AG08396 (cell line): ENCODE measurements at places on chromosomes 2 and 18.

GRCh38 chr2:23351388-23352141 is 33.4 kb upstream of the KLHL29 start:
- DNase-seq: peak; percentile 93

- DNase-seq: no peak
These were observed 14.5 kb upstream of the ZBTB14 start for GRCh38 chr18:5309888-5310470.

- peak; percentile 61 for DNase-seq
These were observed 386.5 kb downstream of the DLGAP1 start for GRCh38 chr18:4068552-4069158.

DNA sequence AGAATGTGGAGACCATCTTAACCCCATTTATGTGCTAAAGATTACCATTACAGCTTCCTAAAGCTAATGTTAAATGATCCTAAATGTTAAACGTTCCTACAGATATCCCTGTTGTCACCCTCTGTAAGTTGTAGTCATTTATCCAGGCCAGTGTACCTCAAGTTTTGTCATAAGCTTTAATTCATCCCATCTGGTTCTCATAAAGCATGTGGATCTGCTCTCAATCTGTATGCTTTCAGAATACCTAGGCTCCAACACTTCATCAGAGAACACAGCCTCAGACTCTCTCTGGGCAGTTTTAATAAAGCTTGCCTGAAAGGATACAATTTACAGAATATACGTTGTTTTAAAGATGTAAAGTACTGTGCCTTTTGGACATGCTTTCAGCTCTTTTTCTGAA is 4.2 kb upstream of the CCDC178 start:
- no peak for DNase-seq

DNA sequence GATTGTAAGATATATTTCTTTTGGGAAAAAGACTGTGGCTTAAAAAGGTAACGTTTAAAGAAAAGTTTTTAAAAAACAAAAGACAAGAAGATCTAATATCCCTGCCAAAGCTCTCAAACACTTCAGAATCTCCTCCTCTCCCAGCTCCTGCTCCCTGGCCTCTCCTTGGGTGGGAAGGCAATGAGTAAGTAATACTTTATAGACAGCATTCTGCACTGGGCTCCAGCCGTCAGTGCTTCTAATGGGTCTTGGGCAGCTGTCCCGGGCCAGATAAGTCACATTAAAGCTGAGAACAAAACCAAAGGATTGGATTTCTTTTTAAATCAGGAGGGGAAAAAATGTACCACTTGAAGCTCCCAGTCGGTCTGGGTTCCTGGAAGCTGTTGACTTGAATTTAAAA is 133.7 kb downstream of the ALPK2 start:
- no peak for DNase-seq

DNA sequence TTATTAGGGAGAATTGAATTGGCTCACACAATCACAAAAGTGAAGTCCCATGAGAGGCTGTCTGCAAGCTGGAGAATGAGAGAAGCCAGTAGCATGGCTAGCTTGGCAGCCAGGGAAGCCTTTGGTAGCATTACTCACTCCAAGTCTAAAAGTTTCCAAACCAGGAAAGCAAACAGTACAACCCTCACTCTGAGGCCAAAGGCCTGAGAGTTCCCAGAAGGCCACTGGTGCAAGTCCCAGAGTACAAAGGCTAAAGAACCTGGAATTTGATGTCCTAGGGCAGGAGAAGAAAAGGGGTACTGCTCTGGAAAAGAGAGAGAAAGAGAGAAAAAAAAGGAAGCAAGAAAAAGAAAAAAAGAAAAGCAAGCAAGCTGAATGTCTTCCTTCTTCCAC is 318.2 kb downstream of the RND3 start:
- DNase-seq: peak; percentile 50

DNA sequence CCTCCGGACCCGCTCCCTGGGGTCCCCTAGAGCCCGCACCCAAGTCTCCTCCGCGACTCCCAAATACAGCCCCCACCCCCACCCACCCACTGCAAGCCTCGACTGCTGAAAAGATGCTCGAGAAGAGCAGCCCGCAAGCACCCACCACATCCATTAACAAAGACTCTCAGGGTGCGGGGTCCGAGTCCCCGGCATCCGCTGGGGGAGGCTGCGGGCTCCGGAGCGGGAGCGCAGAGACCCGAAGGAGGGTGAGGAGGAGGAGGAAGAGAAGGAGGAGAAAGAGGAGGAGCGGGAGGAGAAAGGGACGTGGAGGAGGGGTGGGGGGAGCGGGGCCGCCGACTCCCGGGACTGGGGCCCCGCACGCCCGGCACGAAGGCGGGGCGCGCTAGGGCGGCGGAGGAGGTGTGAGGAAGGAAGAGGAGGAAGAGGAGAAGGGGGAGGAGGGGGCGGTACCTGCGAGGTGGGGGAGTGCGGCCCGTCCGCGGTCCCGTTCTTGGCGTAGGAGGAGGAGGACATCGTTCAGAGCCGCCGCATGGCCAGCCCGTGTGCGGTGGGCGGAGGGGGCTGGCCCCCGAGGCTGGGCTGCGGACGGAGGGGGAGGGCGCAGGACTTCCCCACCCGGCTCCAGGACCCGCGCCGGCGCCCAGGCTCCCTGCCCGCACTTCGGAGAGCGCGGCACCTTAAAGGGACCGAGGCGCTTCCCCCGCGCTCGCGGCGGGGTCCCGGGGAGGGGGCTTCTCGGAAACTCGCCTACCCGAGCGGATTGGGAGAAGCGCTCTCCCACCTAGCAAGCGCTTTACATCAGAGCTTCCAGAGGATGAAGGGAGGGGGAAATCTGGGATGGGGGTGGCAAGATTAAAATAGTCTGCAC is at the start of gene CACNB4:
TSS of gene CACNB4 (minus strand) at position 549 of the 871 bp plus-strand sequence.
- peak; percentile 27 for DNase-seq

DNA sequence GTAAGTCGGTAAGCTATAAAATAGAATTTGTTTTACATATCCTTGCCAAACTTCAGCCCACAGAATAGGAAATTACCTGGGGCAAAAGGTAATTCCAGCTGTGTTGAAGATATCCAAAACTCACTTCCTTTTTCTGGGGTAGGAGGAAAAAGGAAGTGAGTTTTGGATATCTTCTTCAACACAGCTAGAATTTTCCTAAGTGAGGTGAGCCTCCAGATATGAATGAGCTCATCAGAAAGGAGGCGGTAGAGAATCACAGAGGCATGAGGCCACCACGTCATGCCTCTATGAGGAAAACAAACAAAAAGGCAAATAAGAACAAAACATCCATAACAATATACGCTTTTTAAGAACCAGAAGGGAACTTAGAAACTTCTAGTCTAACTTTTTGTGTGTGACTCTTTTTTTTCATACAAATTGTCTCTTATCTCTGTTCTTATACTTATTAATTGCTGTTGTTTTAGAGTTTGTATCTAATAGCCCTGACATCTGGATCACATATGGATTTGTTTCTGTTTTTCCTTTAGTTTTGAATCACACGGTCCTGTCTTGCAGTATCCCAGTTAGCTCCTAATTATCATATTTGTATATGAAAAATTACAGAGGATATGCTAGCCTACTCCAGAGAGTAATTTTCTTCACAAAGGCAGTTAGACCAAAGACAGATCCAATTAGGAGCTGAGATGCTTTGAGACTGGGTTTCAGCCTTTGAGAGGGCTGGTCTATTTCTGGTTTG is 104.5 kb downstream of the RBM43 start:
- no peak for DNase-seq

DNA sequence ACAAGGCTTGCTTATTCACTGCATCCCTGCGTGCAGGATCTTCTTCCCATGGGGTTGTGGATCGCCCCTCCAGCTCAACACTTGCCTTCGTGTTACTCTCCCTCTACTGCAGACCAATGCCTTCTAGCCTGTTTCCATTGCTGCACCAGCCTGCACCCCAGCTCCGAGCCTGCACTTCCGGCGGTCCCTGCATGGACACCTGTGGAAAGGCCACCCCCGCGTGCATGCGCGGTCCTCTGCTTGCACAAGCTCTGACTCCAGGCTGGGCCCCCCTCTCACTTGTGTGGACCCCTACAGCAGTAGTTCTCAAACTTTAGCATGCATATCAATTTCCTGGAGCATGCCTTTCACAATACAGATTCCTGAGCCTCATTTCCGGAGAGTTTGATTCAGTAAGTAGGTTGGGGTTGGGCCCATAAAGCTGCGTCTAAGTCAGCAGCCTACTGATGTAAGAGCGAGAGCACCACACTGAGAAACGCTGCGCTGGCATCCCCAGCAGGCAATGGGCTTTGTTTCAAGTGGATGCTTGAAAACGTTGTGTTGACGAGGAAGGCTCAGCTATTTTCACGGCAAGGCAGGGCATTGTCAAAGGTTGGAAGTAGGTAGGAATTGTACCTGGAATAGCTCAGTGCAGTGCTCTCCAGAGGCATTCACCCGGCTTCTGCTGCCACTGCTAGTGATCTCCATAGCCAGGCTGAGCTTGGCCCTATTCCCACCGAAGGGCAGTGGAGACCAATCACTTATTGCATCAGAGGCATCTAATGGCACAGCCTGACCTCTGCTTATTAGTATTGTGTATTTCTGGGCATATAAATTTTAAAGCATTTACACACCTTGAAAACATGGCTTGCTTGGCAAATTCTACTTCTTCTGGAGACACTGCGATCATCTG is 32.6 kb downstream of the CREG2 start:
- DNase-seq: no peak

GRCh38 chr2:224211791-224212190 is 172.7 kb upstream of the SERPINE2 start:
- DNase-seq: no peak

DNA sequence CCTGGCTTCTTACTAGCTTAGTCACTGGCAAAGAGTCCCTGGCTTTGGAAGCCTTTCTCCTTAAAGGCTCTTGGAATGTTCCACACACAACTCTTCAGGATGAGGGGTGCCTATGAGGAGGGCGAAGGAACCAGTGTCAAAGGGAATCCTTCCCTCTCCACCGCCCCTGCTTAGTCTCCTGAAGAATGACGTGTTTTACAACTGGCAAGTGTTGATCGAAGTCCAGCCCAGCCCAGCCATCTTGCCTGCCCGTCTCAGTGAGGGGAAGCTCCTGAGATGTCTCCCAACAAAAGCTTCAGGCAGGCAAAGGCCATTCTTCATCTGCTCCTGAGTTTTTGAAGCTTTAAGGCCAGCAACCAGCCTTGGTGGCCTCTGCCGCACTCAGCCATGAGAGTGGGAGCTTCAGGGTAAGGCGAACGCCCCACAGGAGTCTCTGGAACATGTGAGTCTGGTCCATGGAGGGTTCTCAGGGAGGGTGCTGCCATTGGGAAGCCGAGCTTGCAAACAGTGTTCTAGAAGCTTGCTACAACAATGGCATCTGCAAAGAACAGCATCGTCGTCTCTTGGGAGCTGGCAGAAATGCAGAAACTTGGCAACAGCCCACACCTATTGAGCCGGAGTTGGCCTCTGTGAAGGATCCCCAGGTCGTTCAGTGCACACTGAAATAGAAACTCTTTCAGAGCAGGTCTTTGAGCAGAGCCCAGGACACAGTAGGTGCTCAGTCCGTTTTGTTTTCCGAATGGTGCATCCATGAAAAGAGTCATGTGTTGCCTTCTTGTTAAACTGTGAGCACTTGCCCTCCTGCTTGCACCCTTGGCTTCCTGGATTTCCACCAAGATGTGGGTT is 220.7 kb downstream of the SEPTIN10 start:
- no peak for DNase-seq

- no peak for DNase-seq
These were observed 186.5 kb upstream of the HS6ST1 start for GRCh38 chr2:128505150-128505490.
